ENCODE measurements at places on chromosomes 6 and 20.

GRCh38 chr20:47642624-47643023 is 140.9 kb downstream of the NCOA3 start:
- no peak for DNase-seq

GRCh38 chr20:37526238-37526838 is 1.3 kb downstream of the BLCAP start:
- DNase-seq: no peak

DNA sequence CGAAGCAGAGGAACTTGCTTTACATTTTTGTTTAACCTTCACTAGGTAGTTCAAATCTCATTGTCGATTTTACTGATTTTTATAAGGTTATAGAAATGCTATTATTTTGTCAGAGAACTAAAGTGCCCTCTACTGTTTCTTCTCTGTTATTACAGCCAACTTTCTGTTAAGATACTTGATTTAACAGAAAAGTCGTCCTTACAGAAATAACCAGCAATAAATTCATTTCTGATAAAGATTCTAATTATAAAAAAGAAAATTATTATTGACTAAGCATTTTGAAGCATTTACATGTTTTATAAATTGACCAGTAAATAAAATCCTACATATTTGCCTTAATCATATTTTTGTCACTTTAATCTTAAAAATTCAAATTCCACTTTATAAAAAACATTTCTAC is 60.8 kb downstream of the OGFRL1 start:
- DNase-seq: no peak

GRCh38 chr20:14009208-14009607 is 13.9 kb downstream of the MACROD2 start:
- DNase-seq: no peak
